ENCODE measurements at places on chromosomes 16 and 17.

DNA sequence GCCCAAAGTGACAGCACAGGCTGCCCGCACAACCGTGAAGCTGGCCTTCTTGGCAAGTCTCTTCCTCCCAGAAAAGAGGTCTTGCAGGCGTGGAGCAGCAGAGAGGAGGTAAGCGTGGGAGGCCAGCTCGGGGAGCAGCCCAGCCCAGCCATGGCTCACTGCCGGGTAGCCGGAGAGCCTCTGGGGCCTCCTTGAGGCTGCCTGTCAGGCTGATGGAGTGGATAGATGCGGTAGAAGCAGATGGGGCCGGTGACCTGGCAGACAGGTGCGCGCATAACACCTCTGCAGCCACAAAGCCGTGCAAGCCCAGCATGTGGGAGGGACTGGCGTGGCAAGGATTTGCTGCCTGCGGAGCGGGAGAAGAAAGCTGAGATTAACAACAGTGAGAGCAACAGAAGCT, 17.1 kb upstream of the DOK4 start:
- DNase-seq = no peak

DNA sequence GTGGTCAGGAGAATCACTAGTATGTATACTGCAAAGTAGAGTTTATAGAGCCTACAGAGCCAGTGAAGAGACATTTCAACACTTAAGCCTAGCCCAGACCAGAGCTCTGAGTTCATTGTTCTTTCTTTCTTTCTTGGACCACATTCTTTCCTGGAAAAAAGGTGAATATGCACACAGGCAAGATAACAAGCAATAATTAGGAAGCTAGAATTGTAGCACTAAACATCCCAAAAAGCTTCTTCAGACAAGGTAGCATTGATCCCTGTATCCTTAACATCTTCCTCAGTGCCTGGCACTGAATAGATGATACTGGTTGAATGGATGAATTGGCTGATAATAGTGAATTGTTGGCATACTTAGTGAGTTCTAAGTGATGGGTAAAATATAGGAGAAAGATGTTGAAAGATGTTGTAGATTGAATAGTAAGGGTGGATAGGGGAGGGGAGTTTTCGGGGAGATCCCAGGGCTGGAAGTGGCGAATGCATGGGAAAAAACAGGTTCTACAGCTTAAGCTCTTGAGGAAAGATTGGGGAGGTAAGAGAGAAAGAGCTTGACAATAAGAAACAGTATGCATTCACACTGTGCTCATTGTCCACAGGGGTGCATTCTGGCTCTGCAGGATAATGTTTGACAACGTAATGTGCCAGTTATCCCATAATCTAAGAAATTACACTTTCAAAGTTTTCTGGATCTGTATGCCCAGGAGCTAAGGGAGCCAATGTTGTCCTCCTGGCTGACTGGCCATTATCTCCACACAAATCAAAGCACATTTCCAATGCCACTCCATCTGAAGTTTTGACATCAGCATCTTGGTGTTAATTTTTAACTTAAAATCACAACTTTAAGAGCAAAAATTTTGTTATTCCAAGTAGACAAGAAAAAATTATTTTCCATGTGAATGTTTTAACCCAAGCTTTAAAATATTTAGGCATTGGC, 35.6 kb downstream of the TUBD1 start:
- no peak for DNase-seq

DNA sequence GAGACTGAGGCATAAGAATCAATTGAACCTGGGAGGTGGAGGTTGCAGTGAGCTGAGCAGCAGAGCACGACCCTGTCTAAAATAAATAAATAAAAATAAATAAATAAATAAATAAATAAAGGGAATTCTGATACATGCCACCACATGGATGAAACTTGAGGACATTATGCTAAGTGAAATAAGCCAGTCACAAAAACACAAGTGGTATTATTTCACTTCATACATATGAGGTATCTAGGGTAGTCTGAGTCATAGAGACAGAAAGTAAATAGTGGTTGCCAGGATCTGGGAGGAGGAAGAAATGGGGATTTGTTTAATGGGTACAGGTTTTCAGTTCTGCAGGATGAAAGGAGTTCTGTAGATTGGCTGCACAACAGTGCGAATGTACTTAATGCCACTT, 16.3 kb downstream of the PIPOX start:
- peak; percentile 48 for DNase-seq

DNA sequence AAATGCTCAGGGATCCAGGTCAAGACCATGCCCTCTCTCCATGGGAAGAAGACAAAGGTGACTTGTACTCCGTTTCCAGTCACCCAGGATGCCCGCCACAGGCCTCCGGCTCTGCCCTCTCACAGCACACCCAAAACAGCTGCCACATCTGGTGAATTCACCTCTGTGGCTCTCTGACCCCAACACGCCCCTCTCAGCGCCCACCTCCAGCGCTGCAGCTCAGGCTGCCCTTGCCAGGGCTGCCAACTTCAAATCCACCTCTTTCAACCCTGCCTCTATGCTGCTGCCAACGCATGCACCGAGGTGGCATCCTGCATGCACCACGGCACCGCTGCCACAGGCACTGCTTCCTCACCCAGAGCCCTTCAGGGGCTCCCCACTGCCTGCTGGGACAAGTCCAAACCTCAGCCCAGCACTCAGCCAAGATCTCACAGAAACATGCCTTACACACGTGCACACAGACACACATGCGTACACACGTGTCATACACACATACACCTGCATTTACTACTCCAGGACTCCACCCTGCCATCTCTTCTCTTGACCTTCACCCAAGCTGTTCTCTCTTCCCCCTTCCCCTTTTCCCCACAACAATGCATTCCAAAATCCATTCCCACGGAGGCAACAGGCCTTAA, 7.5 kb downstream of the HID1 start:
- DNase-seq = no peak

DNA sequence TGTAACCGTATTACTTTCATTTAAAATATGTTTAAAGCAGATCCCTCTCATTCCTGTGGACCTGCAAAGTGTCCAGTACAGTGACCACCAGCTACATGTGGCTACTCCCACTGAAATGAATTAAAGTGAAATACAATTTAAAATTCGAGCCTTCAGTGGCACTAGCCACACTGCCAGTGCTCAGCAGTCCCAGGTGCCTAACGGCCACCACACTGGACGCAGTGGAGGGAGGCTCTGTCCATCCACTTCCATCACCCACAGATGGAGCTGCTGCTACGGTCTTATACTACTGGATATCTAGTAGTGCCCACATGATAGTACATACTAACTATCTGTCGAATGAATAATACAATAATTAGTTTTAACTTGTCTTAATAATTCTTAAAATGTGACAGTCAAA, 2.3 kb upstream of the CBX2 start:
- DNase-seq = no peak

DNA sequence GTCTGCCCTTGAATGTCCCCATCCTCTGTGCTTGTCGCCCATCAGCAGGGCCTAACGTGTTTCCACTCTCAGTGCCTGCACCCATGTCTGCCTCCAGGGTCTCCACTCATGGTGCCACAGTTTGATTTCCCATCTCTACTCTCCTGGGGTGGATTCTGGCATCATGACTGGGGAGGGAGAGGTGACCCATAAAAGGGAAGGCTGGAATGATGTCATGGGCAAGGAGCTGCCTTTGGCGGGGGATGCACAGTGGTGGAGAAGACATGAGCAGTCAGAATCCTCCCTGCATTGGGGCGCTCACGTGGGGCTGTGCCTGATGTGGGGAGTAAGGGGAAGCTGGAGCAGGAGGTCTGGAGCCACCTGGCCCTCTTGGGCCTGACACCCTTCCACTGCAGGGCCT, 100.9 kb downstream of the USP22 start:
- no peak for DNase-seq

DNA sequence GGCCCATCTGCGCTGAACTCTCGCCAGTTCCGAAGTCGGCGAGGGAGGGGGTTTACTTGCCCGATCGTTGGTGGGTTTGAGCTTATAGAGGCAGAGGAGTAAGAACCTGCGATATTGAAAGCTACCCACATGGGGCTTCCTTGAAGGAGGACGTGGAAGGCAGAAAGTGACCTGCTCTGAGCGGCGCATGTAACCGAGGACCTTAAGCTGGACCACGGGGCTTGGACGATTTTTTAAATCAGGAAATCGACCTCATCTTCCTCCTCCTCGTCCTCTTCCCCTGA, 2.0 kb downstream of the PRAC2 start:
- no peak for DNase-seq

DNA sequence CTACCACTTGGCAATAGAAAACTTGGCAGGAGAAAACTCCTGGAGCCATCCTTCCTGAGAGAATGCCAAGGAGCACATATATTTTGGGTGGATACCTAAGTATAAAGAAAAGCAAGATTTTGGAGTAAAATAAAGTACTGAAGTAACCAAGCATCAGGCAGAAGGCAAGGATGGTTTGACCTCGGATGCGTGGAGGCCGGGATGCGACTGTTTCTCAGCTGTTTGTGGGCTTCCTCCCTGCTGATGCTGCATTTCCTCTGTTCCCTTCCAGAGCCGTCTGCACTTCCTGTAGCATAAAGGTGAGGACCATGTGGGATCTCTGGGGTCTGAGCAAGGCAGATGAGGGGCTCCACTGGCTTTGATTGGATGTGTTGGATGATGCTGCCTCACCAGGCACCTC, 5.5 kb upstream of the TCF25 start:
- no peak for DNase-seq

GRCh38 chr17:6279659-6280058, 155.3 kb downstream of the AIPL1 start:
- no peak for DNase-seq

- DNase-seq = peak; percentile 78
Measured at GRCh38 chr17:76246080-76247066, 6.1 kb upstream of the RNF157 start.

- no peak for DNase-seq
Measured at GRCh38 chr17:55625521-55625920, 97.1 kb downstream of the TMEM100 start.

DNA sequence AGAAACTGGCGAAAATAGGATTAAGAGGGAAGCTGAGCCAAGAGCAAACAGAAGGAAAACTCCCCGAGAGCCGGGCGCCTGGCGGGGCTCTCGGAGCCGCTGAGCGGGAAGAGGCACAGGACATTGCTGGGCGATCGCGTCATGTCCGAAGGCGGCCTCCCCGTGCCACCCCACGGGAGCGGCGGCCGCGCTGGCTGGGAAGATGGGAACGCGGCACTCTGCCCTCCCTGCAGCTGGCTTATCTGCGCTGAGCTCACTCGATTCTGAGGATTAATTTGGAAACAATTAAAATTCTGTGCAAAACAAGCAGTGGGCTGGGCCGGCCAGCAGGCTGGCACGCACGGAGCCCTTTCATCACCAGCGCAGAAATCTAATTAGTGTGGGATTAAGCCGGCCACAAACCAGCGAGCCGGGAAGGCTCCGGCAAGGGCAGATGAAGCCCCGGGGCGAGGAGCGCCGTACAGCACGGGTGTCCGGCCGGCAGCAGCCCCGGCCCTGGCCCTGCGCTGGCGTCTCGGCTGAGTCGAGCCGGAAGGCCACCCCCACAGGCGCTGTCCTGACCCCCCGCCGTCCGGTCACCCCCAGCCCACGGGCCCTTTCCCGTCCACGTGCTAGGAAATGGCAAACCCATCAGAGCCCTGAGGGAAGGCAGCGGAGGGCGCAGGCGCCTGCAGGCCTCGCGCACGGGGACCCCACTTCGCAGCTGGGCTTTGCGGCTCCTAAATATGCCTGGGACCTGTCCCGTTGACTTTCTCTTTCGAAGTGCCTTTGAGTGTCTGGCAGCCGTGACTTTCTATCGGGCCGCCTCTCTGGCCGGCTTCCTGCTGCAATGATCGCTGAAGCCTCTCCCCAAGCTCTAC, 37.9 kb downstream of the SOX8 start:
- peak; percentile 3 for DNase-seq

DNA sequence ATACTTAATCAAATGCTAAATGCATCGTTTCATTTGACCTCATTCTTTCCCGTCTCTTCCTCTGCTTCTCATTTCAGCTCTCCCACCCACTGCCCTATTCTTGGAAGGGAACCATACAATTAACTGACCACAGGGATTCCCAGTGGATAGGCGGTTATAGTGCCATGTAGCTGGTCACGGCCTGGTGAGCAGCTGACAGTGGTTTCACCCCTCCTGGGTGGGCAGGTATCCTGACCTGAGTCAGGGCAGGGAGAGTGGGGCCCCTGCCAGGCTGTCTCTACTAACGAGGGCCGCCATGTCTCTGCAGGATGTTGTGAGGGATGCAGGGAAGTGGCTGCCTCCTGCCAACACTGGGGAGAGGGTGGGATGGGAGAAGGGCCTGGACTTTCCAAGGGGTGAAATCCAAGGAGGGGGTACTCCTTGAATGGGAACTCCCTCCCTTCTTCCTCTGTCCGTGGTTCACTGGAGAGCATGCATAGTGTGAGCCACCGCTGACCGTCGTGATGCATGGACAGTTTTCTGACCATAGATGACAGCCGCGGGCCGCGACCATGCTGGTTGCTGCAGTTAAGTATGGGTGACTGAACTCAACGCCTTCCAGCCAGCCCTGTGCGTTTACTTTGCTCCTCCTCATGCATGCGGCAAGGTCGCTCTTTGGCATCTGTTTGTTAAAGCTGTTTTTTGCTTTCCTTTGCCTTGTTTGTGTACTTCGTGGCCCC, 95.9 kb downstream of the RPTOR start:
- DNase-seq = no peak

DNA sequence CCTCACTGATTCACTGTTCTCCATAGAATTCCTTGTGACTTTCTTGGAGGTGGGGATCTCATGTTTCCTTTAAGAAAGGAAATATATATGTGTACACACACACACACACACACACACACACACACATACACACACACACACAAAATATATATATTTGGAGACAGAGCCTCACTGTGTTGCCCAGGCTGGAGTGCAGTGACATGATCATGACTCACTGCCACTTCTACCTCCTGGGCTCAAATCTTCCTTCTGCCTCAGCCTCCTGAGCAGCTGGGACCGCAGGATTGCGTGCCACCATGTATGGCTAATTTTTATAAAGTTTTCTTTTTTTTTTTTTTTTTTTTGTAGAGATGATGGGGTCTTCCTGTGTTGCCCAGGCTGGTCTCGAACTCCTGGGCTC, 45.9 kb downstream of the CDH13 start:
- no peak for DNase-seq

DNA sequence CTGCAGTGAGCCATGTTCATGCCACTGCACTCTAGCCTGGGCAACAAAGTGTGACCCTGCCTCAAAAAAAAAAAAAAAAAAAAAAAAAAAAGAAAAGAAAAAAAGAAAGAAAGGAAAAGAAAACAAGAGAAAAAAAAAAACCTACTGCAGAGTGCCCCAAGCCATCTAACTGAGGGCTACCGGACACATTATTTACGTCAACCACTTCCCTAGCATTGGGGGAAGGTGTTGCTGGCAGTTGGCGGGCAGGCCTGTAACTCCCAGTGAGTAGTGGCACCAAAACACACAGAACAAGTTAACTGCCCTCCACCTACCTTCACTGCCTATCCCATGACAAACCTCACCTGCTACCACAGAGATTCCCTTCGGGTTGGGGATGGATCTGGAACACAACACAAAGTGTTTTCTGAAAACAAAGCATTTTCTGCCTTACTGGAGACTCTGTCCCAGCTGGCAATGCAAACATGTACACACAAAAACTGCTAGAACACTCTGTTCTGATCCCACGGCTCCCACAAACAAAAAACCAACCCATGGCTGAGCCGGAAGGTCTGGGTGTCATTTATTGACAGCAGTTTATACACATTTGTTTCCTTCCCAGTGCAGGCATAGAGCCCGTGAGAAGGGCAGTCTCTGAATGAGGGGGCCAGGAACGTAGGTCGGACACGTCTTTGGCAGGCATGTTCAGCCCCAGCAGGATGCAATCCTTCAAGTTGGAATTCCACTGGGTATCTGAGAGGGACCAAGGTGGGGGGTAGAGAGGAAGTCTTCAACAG, 11.0 kb downstream of the PHB1 start:
- no peak for DNase-seq

Measured in fibroblast of mammary gland (primary cell).